ENCODE measurements at places on chromosomes 12 and 14.
A peak's percentile ranks its signal among the peaks of the same experiment; 100 is the strongest.

GRCh38 chr12:94649349-94650142 is 811 bp downstream of the TMCC3 start:
- peak; percentile 35 for DNase-seq

GRCh38 chr12:55697686-55698085 is 10.0 kb downstream of the ITGA7 start:
- no peak for DNase-seq

- no peak for DNase-seq
Measured at GRCh38 chr14:49950275-49951228, 57.7 kb downstream of the ARF6 start.

GRCh38 chr12:67062193-67062592 is 207.0 kb upstream of the CAND1 start:
- DNase-seq, result no peak

DNA sequence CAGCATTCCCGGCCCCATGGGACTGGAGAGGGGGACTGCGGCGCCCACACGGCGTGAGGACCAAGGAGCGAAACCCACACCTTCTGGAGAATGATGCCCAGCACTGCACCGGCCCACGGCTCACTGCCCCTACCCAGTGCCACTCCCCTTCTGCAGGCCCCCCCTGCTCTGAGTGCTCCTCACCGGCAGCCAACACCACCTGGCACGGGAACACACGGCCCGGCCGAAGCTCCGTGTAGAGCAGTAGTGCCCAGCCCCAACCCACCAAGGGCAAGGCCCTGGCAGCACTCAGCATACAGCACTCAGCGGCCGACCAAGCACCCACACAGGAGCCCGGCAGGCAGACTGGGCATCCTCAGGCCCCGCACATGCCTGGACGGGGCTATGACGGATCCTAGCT is 13.4 kb downstream of the BTBD6 start:
- no peak for DNase-seq

DNA sequence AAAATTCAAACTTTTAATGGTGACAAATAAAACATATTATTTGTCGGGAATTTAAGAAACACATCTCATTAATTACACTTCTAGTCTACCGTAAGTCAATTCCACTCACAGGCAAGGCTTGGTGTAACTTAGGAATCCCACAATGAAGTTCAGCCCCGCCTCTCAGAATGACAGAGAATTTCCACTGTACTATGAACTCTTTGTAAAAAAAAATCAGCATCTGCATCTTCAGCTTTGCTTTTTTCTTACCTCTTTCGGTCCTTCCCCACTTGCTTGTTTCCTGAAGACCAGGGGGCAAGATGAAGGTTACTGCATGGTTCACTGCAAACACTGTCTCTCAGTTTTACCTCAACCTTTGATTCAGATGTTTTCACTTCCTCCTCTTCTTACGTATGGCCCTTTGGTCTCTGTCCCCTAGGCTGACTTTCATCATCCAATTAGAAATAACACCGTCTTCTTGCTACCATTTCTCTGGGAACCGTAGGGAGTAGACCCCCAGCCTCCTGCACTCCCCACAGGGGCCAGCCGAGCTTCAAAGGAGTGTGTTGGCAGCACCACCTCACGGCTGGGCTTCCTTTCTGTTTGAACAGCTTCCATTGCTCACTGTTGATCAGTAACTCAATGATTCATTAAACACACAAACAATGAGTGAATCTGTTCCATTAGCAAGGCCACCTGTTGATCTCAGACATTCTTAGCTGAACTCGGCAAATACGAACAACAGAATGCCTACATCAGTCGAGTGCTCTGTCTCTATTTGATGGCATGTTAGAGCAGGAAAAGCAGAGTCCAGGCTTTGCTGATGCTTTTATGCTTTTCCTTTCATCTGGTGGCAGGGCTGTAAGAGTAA is 343.0 kb downstream of the BMP4 start:
- DNase-seq, result no peak

DNA sequence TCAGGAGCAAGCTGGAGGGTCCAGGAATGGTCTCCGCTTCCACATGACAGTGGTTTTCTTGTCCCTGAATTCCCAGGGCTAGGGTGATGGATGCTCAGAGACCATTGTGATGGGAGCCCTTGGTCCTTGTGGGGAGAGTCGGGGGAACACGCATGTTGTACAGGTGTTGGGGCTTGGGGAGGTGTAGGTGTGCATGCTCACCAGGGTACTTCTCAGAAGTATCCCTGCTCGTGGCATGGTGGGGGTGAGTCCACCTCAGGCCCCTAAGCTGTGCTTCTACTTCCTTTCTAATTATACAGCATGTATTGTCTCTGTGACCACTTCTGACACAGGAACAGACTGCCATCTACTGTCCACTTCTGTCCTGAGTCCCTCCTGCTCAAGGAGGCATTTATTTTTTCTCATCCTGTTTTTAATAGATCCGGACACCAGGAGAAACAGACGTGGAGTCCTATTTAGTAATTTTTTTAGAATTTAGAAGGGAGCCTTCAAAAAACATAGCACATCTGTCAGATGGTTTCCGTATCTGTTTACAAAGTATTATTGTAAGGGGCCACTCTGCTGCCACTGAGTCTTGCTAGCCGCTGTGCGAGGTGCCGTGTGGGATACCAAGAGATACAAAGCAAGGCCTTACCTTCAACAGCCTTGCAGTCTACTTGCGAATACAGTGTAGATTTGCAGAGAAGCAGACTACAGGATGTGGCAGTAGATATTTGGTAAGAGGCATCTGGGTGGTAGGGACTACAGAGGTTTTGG is 10.5 kb downstream of the NTF3 start:
- DNase-seq, result no peak

DNA sequence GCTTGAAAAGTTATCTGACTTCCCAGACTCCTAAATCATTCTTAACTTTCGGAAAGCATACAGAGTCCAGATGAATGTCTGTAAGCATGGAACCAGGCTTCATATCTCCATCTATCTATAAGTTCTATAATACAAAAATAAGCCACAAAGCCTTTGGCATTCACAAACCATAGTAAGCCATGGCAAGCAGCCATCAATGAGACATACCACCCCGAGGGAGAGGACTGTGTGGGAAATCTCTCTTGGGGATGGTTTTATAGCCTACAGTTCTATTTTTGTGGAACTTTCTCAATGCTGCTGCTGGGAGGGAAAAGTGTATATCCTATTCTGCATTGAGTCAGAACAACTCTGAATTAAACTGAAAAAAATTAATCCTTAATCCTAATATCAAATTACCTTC is 20.4 kb downstream of the EGLN3 start:
- DNase-seq, result no peak

DNA sequence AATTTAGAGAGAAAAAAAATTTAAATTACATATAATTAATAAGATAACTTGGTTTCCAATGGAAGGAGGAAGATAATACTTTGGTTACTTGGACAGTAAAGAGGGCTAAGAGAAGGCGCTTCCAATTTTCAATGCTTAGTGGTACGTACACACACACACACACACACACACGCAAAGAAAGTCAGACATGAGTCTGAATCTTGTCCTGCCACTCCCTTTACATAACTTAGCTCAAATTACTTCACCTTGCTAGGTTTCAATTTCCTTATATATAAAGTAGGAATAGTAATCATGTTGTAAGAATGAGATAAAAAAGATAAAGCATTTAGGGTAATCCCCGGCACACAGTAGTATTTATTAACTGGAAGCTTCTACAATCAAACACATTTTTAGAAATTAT is 39.7 kb upstream of the VCPKMT start:
- DNase-seq, result no peak

- no peak for DNase-seq
Measured at GRCh38 chr12:25655702-25656101, 102.6 kb upstream of the LMNTD1 start.

- DNase-seq, result no peak
Measured at GRCh38 chr12:96068111-96068510, 32.7 kb upstream of the LTA4H start.

All from CD4-positive, alpha-beta T cell treated with Interleukin-17A for 1 hour (primary cell).